ENCODE measurements at places on chromosomes 5 and 9. TPM values are rescaled to one million over a fixed set of nuclear protein-coding genes. Genes with fewer than 3 reads are reported as not detected.

Gene OR1J2
- total RNA-seq = 0.50 TPM

Gene SELENOP
- 2.5 TPM for total RNA-seq

Gene SPINK13
- not detected for total RNA-seq

Gene TOR2A
- total RNA-seq = 3.8 TPM

Gene PLK2
- 487 TPM for total RNA-seq
